ENCODE measurements at places on chromosomes 12 and 14.
A peak's percentile ranks its signal among the peaks of the same experiment; 100 is the strongest.

DNA sequence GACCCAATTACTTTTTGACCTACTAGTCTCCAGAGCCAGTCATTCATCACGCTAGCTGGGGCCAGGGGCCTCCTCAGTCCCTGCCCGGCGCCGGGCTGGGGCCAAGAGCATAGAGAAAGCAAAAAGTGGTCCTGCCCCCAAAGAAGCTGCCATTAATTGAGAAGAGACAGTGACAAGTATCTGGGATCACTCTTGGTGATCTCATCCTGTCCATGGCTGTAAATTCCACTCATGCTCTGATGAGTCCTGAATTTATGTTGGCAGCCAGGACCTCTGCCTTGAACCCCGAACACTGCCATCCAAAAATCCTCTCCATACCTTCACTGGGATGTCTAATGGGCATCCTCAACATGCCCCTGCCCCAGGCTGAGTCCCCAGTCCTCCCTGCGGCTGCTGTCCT is 34.4 kb upstream of the DLK1 start:
- DNase-seq = no peak

GRCh38 chr14:71638523-71639196 is 293.6 kb upstream of the RGS6 start:
- DNase-seq = no peak

DNA sequence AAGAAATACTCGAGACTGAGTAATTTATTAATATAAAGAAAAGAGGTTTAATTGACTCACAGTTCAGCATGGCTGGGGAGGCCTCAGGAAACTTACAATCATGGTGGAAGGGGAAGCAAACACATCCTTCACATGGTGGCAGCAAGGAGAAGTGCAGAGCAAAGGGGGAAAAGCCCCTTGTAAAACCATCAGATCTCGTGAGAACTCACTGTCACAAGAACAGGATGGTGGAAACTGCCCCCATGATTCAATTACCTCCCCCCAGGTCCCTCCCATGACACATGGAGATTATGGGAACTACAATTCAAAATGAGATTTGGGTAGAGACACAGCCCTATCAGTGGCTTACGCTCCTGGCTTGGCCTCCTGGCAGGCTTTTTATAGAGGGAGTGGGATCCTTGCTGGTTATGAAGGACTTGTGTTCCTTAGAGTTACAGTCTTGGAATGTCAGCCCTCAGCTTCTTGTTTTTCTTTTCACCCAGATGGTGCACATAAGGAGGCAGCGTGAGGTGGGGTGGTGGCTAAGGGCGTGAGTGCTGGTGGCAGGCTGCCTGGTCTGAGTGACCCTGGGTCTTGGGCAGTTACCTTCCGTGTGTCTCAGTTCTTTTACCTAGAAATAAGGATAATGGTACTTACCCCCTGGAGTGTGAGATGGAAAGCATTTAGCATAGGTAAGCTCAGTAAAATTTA is 25.7 kb downstream of the TRAF3 start:
- DNase-seq = no peak

- DNase-seq = no peak
Observed at GRCh38 chr14:77087631-77088030, 10.4 kb upstream of the CIPC start.

DNA sequence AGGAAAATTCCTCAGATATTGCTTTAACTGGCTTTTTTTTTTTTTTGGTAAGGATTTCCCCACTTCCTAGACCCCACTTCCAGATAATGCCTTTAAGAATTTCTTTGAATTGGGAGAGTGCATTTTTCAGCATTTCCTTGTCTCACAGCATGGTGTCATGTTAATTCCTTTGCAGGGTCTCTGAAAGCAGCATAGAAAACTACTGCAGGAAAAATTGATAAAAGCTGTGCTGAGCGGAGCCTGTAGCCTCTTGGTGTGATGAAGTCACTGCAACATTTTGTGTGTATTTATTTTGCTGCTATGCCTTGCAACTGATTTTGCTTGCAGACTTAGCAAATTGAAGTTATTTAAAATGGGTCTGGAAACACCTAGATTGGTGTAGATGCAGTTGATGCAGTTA is 2.7 kb downstream of the ANO4 start:
- no peak for DNase-seq

DNA sequence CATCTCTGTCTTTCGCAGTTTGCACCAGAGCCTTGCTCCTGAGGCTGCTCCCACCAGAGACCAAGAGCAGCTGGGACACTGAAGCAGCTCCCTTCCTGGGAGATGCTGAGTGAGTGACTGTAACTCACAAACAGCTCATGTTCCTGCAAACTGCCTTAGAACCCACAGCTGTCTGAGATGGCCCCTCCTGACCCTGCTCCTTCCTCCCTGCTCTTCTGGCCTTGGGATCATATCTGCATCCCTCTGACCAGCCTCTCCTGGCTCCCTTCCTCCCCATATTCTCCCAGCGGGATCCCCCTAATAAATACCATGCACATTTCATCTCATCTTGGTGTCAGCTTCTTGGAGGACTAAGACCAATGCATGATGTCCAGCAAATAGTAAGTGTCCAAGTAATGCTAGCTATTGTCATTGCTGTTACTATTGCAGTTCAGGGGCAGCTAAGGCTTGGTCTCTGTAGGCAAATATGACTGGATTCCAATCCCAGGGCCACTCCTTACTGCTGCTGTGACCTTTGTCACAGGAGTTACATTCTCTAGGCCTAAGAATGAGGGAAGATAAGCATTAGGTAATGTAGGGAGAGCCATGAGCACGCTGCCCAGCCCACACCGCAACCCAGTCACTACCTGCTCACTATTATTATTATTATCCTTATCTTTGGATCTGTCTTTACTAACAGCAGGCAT is 47.9 kb downstream of the SYNE3 start:
- no peak for DNase-seq

- no peak for DNase-seq
Observed at GRCh38 chr12:59643550-59643949, 47.7 kb downstream of the SLC16A7 start.

DNA sequence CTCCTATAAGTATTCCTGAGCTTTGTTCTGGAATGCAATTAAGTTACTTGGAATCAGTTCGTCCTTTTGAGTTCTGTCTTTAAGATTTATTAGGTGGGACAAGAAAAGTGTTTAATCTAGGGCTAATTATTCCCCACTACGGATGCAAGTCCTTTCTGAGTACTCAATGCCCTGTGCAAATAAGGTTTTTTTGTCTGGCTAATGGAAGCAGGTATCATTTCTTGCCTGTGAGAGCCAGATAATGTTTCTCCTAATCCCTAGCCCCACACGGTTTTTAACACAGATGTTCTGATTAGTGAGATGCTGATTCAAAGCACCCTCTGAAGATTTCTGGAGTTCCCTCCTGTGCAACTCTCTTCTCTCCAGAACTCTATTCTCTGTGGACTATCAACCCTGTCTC is 296.6 kb upstream of the PRICKLE1 start:
- DNase-seq = no peak

GRCh38 chr12:93318720-93319522 is 58.8 kb upstream of the NUDT4 start:
- no peak for DNase-seq

GRCh38 chr12:54980341-54980740 is 4.2 kb downstream of the TESPA1 start:
- DNase-seq = no peak

GRCh38 chr14:95660651-95661515 is 25.3 kb upstream of the TCL1B start:
- no peak for DNase-seq

DNA sequence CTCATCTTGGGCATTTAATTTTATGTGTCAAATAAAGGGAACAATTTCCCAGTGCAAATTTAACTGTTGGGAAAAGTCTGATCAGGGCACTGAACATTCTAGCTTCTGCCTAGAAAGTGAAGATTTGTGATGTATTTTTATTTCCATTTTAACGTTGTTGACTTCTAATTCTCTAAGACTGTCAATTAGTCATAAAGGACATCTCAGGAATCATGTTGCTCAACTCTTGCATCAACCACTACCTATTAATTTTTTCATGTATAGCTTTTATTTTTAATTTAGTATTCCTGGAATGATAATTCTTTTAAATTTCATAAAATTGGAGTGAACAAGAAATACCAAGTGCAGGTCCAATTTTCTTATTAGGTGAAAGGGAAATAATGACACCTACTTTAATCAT is 87.9 kb upstream of the METAP2 start:
- no peak for DNase-seq

GRCh38 chr12:103841690-103842584 is 903 bp upstream of the NT5DC3 start:
- peak; percentile 75 for DNase-seq

DNA sequence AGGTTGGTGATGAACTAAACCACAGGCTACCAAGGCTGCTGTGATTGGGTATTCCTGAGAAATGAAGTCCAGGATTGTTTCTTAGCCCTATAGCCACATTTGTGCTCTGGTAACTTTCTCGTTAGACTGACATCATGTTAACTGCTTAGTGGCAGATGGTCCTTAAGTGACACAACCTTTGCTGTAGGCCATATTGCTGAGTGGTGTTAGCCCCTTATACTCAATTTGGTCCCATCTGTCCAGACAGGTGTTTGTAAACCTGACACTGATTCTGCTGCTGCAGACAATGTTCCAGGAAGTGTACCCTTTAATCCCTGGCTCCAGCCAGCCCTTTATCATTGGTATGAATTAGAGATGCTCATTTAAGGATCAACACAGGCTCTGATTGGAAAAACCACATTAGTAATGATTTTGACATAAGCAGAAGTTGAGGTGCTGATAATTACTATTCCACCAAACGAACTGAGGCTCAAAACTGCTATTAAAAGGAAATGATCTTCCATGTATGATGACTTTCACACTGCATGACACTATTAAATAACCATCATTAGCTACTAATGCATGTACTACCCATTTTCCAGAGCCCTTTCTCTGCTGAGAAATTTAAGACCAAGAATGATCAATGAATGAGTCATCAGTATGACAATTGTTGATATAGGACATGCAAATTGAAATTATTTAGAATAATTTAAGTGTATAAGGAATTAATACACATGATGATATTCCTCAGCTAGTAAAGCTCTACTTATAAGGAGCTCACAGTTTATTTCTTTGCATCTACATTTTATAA is 3.6 kb upstream of the SSTR1 start:
- DNase-seq = no peak

GRCh38 chr14:96735526-96735925 is 61.7 kb upstream of the VRK1 start:
- DNase-seq = no peak

- DNase-seq = no peak
Observed at GRCh38 chr12:71536279-71536938, 96.8 kb downstream of the LGR5 start.

- DNase-seq = no peak
Observed at GRCh38 chr14:79656056-79656455, 555.2 kb downstream of the DIO2 start.

DNA sequence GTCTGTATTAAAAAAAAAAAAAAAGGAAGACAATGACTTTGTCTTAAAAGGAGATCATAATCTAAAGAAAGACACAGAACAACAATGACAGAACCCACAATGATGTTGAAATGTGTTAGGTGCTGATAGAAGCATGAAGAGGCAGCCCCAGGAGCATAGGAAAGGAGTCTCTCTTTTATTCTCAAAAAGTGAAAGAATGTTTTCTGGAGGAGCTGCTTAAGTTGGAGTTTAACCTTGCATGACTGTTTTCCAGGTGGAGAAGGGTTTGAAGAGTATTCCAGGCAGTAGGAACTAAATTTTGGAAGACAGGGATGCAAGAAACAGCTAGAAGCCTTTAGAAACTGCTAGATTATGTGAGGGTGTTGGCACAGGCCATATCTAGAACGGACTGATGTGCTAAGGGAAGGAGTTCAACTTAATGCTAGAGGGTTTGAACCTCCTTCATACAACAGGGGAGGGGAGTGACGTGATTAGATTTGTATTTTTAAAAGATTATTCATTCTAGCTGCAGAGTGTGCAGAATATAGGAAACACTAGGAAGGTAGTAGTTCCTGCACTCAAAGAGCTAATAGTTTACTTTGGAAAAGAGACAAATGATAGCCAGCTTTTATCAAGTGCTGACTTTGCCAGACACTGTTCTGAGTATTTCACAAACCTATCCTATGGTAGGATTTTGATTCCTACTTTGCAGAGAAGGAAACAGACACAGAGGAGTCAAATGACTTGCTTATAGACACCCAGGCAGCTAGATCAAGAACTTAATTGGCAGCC is 4.6 kb upstream of the RPL6 start:
- DNase-seq = no peak

GRCh38 chr12:53935383-53936341 is 3.0 kb upstream of the HOXC13 start:
- DNase-seq = no peak

- no peak for DNase-seq
Observed at GRCh38 chr12:62799766-62800406, 135.1 kb downstream of the PPM1H start.
